Skin of body (tissue), 3 donors: ENCODE measurements at places on chromosomes 12 and 14.

- no peak for DNase-seq
Observed at GRCh38 chr12:129298921-129299320, 445.6 kb downstream of the GLT1D1 start.

DNA sequence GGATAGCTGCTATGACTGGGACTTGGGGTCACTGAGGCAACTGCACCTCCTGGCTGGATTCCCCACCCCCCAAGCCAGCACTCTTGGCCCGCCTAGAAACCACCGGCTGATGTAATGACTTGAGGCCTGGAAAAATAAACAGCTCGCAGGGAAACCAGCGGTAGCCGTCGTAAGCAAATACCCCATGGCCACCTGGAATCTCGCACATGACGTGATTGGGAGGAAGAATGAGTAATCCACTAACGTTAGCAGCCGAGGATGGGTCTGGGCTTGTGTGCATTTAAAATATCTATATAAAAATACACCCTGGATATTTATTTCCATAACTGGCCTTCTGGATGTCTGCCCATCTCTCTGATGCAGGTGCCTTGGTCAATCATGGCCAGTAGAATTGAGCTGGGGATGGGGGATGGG is 120.1 kb downstream of the SMOC1 start:
- DNase-seq = no peak

GRCh38 chr12:5730962-5731361 is 214.1 kb downstream of the ANO2 start:
- no peak for DNase-seq

DNA sequence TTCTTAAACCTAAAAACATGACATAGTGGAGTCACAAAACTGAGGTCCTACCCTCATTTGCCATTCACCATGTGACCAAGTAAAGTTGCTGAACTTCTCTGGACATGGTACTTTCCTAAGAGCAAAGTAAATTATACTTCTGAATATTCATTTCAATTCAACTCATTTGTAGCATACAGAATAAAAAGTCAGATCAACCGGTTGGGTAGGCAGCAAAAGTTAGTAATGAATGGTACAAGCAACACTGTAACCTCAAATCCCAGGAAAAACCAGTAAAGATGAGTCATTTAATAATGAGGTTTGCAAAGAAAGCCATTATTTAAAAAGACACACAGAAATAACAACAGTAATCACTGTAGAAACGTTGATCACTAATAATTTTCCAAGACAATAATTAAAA is 8.7 kb downstream of the POLE2 start:
- no peak for DNase-seq

DNA sequence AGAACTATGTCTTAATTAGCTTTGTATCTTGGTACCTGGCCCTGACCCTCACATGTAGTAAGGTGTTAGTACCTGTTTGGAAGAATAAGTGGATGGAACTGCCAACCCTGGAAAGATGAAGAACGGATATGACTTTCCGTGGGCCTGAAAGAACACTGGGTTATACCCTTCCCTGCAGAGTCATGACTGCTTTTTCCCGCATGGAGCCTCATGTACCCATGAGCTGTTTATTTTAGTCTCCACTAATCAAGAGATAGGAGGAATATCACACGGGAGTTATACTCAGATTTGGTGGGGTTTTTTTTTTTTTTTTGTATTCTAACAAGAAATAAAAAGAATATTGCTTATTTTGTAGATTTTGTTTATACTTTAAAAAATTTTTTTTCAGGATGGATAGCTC is 15.9 kb downstream of the DLST start:
- DNase-seq = no peak

DNA sequence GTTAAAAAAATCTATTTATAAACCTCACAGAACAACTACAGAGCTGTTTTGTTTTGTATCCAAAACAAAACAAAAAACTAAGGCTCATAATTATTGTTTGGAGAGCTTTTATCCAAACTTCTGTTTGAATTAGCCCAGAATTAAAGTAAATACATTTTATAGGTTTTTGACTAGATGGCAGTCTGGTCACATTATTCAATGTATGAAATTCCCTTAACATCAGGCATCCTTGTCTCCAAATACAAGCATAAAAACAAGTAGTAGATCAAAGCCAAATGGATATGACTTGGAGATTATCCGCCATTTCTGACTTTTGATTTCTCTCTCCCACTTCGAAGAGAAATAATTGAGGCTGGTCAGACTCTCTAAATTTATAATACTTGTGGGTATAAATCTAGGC is 63.5 kb downstream of the SLC38A1 start:
- DNase-seq = peak; percentile 21

DNA sequence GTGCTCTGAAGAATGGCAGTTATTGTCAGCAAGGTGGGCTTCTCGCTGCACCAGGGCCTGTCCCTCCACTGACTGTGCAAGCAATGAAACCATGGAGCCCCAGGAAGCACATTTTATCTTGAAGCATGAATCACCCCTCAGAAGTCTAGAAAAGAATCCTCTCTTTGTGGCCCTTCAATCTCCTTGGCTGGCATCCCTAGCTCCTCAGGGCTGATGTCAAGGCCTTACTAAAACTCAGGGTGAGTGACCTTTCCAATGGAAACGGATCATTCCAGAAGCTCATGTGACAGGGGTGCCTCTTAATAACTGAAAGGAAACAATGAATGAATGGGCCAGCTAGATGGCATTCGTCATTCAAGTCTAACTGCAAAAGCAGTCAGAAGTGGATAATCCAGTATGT is 22.3 kb upstream of the PLEKHH1 start:
- DNase-seq = peak; percentile 18

DNA sequence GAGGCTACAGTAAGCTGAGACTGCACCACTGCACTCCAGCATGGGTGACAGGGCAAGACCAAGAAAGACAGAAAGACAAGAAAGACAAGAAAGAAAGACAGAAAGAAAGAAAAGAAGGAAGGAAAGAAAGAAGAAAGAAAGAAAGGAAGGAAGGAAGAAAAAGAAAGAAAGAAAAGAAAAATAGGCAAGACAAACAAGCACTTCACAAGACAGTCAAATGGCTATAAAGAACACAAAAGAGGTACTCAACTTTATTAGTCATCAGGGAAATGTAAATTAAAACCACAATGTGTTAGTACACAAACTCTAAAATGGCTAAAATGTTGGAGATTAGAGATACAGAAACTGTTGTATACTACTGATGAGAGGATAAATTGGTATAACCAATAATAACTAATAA is 6.6 kb downstream of the ATXN3 start:
- DNase-seq = no peak

DNA sequence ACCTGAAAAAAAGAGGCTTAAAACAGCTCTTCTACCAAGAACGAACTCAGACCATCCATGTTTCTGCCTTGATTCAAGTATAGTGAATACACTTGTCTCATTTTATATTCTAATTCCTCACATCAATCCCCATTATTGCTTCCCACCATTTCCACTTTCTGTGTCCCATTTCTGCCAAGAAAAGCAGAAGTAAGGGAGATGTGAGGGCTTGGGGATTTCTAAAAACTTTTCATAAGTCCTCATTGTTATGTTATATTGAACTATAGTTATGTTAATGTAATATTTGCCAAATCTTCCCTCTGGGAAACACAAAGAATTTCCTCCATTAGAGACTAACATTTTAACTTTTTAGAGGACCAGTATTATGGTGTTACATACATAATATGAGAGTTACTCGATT is 48.2 kb upstream of the PSMA6 start:
- no peak for DNase-seq

- no peak for DNase-seq
Observed at GRCh38 chr14:64801046-64801445, 78.7 kb downstream of the SPTB start.
